ENCODE measurements at places on chromosomes 5 and 9.

DNA sequence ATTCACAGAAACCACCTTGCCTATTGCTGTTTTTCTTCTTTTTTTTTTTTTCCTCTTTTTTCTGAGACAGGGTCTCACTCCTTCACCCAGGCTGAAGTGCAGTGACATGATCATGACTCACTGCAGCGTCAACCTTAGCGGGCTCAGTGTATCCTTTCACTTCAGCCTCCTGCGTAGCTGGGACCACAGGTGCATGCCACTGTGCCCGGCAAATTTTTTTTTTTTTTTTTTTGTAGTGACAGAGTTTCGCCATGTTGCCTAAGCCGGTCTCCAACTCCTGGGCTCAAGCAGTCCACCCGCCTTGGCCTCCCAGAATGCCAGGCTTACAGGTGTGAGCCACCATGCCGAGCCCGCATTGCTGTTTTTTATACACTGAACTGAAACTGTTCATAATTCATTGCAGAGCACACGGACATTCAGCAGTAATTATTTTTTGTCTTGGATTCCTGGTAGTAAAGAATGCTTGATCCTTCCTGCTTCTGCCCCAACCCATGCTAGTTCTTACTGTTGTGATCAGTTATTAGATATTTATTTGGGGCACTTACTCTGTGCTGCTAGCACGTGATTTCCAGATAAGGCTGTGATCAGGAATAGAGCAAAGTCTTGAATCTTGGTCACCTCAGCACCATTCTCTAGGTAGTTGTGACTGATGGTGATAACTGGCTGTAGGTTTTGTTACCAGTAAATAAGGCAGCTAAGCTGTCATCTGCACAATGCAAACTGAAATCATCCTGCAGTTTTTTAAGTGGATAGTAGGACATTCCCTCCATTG, 14.0 kb downstream of the MAP3K1 start:
- DNase-seq = peak; percentile 25

DNA sequence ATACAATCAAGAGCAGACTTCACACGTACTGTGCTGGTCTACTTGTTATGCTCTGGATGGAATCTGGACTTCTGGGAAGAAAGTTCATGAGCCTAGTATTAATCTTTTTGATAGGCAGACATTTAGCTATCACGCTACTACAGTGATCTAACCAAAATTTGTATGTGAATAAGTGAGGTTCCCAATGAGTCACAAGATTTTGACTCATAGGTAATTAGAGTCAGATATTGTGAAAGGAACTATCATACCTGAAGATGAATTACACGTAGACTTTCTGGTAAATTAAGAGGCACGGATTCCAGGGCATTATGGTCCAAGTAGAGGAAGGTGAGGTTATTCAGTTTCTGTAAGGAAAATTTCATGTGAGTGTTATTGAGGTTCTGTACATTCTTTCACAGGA, 18.4 kb downstream of the OGN start:
- no peak for DNase-seq

DNA sequence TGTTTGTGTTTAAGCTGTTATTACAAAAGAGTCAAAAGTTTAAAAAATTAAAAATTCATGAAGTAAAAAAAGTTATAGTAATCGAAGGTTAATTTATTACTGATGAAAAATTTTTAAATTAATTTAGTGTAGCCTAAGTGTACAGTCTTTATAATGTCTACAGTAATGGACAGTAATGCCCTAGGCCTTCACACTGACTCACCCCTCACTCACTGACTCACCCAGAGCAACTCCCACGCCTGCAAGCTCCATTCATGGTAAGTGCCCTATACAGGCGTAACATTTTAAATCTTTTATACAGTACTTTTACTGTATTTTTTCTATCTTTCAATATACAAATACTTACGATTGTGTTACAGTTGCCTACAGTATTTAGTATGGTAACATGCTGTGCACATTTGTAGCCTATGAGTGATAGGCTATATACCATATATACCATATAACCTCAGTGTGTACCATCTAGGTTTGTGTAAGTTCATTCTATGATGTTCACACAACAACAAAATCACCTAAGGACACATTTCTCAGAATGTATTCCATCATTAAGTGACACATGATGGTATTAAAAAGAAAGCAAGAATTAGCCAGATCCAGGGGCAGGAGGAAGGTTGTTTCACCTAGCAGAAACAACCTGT, 40.1 kb downstream of the DCAF10 start:
- no peak for DNase-seq

DNA sequence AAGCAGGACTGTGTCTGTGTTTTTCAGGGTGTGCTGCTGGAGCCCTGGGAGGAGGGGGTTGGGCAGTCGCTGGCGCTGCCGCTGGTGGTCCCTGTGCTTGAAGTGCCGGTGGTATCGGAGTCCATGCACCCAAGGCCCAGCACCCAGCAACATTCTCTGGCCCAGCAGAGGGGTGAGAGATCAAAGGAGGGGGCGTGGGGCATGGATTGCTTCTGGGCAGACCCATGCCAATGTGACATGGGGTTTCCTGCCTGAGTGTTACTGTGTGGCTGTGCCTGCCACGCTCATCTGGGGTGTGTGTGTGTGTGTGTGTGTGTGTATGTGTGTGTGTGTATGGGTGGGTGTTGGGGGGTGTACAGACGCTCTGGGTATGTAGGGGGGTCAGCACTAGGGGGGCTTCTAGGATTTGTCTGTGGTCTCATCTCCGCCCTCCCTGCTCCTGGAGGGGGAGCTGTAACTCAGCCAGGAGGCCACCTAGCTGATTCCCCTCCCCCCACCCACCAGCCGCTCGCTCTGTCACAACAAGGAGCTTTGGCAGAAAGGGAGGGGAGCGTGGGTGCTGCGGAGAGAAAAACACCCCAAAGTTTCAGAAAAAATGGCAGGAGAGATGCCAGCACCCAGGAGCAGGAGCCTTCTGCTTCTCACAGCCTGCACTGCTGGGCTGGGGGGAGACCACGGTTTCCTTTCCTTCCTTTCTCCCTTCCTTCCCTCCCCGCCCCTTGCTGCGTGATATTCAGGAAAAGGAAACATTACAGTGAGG, 35.9 kb upstream of the HSPA9 start:
- no peak for DNase-seq

DNA sequence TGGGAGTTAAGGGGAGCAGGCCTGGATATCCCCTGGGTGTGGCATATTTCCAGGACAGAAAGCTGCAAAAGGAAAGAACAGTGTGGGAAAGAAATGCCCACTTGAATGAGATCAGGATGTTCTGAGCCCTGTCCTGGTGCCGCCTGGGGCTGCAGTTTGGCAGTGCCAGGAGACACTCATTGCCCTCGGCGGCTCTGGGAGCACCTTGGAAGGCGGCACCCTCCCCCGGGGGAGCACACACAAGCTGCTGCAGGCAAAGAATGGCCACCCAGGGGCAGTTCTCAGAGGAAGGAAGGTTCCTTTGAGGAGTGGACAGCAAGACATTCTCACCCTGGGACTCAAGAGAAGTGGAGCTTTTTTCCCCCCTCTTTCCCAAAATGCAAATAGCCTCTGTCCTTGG, 305.3 kb downstream of the NTRK2 start:
- DNase-seq = no peak

- no peak for DNase-seq
These were observed 190.5 kb downstream of the TTLL11 start for GRCh38 chr9:121902461-121903135.

- DNase-seq = no peak
These were observed 212.4 kb upstream of the DMRT1 start for GRCh38 chr9:629146-629545.

DNA sequence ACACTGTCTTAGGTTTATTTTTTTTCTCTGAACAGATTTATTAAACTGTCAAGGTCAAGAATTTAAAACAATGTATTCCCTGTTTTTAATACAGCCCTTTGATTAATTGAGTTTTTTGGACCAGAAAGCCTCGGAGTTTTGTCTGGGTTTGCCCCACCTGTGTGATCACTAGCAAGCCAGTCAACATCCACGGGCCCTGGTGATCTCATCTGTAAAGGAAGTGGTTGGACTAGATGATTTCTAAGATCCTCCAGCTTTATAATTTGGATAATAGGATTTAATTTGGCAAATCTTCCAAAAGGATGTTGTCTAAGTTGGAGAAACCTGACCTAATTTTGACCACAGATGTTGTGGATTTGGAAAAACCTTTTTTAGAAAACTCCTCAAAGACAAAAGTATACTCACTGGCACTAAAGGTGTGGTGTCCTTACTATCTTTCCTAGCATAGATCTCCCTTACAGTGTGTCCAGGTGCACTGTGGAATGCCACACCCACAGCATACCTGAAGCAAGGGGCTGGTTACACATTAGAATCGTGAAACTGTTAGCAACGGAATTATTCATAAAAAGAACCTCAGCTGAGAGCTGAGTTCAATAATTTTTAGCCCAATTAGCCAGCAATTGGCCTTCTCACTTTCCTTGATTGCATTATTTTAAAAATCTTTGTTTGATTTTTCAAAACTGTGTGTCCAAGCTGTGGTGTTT, 195.6 kb upstream of the ELL2 start:
- DNase-seq = no peak

DNA sequence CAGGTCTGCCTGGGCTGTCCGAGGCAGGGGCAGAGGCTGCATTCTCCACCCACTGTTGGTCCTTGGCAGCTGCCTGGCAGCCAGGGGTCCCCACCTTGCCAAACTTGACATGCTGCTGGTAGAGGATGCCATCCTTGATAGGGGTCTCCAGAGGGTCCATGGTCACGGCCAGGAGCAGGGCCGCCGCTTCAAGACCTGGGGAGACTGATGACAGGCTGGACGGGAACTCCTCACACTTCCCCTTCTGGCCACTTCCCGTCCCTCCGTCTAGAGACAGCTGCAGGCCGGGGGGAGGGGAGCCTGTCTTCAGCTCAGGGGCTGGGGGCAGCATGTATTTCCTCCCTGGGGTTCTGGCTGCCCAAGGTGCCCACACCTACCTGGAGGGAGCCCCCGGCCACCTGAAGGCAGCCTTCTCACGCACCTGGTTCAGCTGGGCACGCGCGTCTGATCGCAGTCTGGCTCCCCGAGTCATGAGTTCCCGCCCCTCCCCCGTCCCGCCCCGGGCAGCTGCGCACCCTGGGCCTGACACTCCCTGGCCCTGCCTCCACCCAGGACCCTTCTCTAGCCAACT, at the start of gene DOK3:
Gene DOK3, minus strand, starts transcription at position 446 of the 571 bp plus-strand sequence. Its CDS starts 286 bp downstream, at position 160.
- no peak for DNase-seq

DNA sequence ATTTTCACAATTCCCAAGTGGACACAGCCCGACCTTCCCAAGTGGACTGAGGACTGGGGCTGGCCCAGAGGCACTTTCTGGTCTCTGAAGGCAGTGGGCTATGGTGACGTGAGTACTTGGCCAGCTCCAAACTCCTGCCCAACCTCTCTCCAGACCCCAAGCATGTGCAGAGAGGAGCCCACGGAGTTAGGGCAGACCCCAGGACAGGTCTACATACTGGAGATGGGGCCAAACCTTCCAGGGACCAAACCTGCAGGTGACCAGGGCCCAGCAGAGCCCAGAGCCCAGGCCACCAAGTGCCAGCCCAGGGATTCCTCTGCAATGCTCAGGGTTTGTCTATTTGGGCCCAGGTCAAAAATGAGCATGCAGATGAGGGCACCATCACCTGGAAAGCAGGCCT, 15.3 kb downstream of the BRD3 start:
- no peak for DNase-seq

- DNase-seq = no peak
These were observed 73.3 kb downstream of the ABCA1 start for GRCh38 chr9:104854613-104855012.

- DNase-seq = no peak
These were observed 2.3 kb downstream of the ADRB2 start for GRCh38 chr5:148828511-148829247.

GRCh38 chr9:133205996-133206931, 2.8 kb downstream of the OBP2B start:
- DNase-seq = no peak

DNA sequence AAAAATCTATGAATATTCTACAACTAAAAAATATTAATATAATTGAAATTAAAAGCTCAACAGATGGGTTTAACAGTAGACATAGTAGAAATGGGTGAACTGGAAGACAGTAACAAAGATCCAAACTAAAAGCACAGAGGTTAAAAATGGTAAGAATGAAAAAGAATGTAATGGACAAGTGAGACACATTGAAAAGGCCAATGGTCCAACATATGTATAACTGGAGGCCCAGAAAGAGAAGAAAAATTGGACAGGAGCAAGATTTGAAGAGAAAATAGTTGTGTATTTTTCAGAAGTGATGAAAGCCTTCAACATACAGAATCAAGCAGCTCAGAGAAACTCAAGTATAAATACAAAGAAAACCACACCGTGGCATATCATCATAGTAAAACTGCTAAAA, 58.6 kb downstream of the PCDHGC5 start:
- DNase-seq = no peak

- DNase-seq = no peak
These were observed 199.0 kb upstream of the TARS1 start for GRCh38 chr5:33241802-33242201.

DNA sequence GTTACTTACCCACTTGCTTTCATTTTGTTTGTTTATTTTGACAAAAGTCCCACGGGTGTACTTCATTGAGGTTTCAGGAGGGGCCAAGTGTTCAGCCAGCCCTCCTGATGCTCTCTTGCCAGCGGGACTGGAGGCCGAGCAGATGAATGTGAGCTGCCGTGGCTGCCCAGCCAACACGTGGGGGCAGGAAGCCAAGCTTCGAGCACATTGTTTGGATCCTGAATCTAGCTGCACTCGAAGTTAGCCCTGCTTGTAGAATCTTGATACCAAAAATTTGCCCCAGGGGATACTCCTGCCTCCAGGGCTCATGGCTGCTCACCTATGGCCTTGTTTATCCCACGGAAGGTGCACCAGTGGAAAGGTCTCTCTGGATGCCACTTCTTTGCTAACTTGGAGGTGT, 49.3 kb downstream of the RASGEF1C start:
- no peak for DNase-seq

- no peak for DNase-seq
These were observed 143.5 kb upstream of the MRPS30 start for GRCh38 chr5:44665101-44665701.

DNA sequence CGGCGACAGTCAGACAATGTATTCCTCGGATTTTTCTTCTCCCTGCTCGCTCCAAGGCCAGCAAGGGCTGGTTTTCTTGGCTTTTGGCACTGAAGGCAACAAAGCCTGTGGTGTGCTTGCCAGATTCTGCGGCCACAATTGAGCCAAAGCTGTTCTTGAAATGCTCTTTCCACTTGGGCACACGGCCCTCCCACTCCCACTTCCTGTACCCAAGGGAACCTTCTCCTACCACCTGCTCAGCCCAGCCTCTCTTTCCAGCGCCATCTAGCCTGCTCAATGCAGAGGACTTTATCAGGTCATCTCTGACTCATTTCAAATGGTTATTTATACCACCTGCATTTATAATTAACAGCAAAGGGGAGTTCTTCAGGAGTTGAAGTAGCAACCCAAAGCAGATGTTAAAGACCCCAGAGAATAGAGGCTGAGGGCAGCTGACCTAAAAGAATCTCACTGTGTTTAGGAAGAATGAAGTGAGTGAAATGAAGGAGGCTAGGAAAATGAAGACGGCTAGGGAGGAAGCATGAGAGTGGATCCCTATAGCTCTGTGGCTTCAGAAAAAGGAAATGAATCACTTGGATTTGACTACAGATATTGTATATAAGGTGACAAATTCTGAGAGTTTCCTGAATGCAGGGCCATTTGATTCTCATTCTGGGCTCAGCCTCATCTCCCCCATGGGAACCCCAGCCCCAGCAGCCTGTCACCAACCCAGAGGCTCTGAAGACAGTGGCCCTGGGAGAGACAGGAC, 439.0 kb downstream of the ENC1 start:
- DNase-seq = no peak

GRCh38 chr5:120624021-120624563, 160.0 kb downstream of the PRR16 start:
- no peak for DNase-seq

Measured in stimulated activated CD4-positive, alpha-beta T cell treated with anti-CD3 and anti-CD28 coated beads, Interleukin-1b, Interleukin-23, amount 100 ng/mL, for 1 hour (primary cell).